Activated CD8-positive, alpha-beta memory T cell treated with anti-CD3 and anti-CD28 coated beads, Interleukin-2, amount 50 U/mL, for 4 hours (primary cell): ENCODE measurements at places on chromosomes 3 and 15.

- no peak for DNase-seq
These were observed 59.3 kb downstream of the RYR3 start for GRCh38 chr15:33369941-33370622.

- no peak for DNase-seq
These were observed 186.4 kb downstream of the FAM43A start for GRCh38 chr3:194871864-194872668.

- no peak for DNase-seq
These were observed 41.4 kb upstream of the USP3 start for GRCh38 chr15:63463036-63463435.

DNA sequence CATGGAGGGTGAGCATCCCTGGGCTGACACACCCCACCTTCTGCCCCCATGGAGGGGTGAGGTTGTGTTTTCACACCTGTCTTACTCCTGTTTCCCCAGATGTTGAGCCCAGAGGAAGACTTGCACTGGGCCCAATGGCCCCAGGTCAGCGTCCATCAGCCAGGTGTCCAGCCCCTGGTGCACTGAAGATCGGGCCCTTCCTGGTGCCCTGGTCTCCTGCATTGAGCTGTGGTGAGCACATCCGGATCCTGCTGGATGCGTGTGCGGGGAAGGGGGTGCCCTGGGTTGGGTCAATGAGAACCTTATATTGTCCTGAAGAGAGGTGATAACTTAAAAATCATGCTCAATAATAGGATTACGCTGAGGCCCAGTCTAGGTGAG, 227.3 kb downstream of the SNRPN start:
- peak; percentile 3 for DNase-seq

DNA sequence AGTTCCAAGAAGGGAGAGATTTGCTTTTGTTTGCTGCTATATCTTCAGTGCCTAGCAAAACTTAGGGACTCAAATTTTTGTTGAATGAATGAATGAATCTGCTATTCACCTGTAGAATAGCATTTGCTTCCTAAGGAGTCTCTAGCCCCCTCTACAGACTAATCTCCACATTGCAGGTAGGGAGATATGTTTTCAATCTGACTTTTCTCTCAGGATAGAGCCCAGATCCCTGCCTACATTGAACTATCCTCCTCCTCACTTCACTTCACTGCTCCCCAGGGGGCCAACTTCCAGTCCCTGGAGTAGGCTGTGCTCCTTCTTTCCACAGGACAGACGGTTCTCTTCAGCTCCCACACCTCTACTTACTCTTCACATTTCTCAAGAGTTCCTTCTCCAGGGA, 81.9 kb upstream of the PTX3 start:
- no peak for DNase-seq

- DNase-seq = no peak
These were observed 11.3 kb upstream of the TM4SF1 start for GRCh38 chr3:149388531-149389417.

GRCh38 chr3:16313886-16314645, 49.1 kb downstream of the OXNAD1 start:
- no peak for DNase-seq

- DNase-seq = no peak
These were observed 39.3 kb upstream of the UACA start for GRCh38 chr15:70802629-70803028.

- DNase-seq = no peak
These were observed 418.7 kb upstream of the SGO1 start for GRCh38 chr3:20604659-20605058.

DNA sequence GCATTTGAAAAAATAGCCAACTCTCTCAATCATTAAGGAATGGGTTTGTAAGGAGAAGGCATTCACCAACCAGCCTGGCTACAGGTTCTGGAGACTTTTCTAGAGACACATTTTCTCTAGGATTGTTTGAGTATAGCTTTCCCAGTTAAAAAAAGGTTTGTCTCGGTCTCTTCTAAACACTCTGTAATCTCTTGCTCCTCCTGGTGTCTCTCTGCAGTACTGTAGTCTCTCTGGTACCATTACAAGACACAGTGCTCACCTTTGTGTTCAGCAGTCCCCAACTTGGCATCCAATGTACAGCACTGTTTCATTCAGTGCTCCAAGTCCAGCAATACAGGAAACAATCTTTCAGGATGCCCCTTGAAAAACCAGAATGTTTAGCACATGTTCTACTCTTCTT, 534.4 kb downstream of the ZNF385D start:
- DNase-seq = no peak

- DNase-seq = no peak
These were observed 421.2 kb downstream of the TIGIT start for GRCh38 chr3:114714957-114715460.

- no peak for DNase-seq
These were observed 69.3 kb upstream of the BFSP2 start for GRCh38 chr3:133330522-133330921.

DNA sequence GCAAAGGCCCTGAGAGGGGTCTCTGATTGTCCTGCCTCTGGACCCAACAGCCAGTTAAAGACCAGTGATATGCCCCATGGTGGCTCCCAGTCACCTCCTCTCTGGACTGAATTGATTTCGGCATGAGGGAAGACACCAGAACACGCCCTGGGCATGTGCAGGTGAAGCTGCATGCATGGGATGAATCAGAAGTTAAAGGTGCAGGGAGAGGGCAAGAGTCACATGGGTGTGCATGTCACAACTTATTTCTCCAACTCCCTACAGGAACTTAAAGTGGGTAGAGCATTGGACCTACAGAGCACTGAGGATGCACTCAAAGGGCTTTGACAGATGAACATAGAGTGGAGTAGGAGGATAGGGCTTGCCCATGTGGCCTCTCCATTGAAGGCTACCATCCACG, 16.9 kb upstream of the RHCG start:
- no peak for DNase-seq

DNA sequence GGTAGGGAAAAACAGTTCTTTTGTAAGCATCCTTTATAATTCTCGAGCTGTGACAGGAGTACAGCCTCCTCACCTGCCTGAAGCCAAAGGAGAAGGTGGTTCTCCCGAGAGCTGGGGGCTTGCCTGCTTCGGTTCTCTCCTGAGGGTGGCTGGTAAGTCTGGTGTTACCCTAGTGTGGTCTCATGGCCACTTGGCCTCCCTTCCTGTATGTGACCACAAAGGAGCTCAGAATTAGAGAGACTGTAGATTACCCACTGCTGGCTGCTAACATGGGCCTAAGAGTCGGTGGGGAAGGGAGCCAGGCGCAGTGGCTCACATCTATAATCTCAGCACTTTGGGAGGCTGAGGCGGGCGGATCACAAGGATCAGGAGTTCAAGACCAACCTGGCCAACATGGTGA, 12.6 kb downstream of the PDHB start:
- no peak for DNase-seq

GRCh38 chr3:114856835-114857234, 290.3 kb downstream of the ZBTB20 start:
- DNase-seq = no peak

GRCh38 chr15:48040166-48040817, 80.5 kb upstream of the SLC24A5 start:
- no peak for DNase-seq

DNA sequence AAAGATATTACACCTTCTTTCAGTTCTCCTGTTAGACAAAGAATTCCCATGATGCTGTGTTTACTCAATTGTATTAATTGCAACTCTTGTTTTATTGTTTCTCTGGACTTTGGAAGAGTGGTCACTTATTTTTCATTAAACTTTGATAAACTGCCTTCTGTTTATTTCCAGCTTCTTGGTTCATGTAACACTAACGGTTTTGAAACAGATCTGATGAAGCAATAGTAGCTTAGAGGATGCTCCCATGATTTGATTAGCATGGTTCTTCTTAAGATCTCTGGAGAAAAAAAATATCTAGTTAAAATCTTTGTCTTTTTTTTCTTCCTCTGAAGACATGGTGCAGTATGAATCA, 90.1 kb downstream of the FNDC3B start:
- no peak for DNase-seq

GRCh38 chr15:69574506-69574905, 121.9 kb downstream of the RPLP1 start:
- no peak for DNase-seq

DNA sequence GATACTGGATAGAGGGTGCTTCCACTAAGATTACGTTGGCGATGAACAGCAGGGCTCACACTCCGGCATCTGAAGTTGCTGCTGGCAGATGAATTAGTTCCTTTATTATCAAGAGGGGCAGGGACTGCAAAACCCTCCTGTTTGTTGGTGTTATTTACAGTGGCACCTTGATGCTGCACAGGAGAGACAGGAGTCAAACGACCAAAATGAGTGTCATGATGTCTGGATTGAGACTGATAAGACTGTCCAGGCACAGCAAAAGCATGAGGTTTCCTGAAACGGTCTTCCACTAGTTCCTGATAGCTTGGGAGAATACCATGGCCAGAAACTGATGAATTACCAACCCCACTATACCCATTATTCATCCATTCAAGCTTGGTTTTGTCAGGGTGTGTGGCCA, 100.8 kb upstream of the NEDD4 start:
- no peak for DNase-seq

- no peak for DNase-seq
These were observed 42.9 kb downstream of the CFAP20DC start for GRCh38 chr3:59006634-59007517.

DNA sequence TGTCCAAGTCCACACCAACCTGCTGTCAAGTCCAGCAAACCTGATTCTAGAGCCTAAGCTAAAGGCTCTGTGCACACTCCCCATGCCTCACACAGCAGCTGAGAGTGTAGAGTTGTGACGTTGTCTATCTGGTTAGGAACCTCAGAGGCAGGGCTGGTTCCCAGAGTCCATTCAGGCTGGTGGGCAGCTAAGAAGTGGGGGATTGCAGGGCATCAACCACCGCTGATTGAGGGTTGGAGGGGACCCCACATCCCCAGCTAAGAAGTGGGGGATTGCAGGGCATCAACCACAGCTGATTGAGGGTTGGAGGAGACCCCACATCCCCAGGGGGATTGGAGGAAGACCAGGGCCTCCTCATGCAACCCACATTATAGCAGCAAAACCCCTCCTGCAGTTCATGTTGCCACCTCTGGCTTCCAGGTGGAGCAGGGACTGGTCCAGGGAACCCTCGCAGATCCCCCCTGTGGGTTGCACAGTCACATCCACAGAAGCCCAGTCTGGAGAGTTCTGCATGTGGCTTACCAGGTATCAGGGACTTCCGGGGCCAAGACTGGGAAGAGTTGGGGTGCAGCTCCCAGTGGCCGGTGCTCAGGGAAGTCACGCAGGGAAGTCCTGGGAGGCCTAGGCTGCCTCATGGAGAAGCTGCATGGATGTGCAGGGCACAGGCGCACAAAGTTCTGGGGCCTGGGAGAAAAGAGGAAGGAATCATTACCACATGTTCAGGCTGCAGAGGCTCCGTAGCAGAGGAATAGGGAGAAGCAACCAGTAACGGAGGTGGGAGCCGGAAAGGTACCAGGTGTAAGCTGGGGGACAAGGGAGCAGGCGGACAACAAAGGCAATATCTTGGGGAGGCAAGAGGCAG, 71.4 kb upstream of the PCSK6 start:
- DNase-seq = no peak

GRCh38 chr15:58297639-58298038, 134.2 kb upstream of the LIPC start:
- DNase-seq = no peak

DNA sequence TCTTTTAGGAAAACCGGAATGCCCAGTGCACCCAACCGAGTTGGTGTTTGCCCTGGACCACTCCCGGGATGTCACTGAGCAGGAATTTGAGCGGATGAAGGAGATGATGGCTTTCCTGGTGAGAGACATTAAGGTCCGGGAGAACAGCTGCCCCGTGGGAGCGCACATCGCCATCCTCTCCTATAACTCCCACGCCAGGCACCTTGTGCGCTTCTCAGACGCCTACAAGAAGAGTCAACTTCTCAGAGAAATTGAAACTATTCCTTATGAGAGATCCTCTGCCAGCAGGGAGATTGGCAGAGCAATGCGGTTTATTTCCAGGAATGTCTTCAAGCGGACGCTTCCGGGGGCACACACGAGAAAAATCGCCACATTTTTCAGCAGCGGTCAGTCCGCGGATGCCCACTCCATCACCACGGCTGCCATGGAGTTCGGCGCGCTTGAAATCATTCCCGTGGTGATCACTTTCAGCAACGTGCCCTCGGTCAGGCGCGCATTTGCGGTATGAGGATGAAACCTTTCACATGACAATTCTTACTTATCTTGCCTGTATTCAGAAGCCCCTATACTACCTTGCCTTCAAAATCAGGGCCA, 97.5 kb downstream of the PIK3R4 start:
- no peak for DNase-seq

- DNase-seq = no peak
These were observed 1.0 kb upstream of the THUMPD3 start for GRCh38 chr3:9361691-9362388.

GRCh38 chr3:46666453-46666845, 27.0 kb downstream of the ALS2CL start:
- DNase-seq = no peak

DNA sequence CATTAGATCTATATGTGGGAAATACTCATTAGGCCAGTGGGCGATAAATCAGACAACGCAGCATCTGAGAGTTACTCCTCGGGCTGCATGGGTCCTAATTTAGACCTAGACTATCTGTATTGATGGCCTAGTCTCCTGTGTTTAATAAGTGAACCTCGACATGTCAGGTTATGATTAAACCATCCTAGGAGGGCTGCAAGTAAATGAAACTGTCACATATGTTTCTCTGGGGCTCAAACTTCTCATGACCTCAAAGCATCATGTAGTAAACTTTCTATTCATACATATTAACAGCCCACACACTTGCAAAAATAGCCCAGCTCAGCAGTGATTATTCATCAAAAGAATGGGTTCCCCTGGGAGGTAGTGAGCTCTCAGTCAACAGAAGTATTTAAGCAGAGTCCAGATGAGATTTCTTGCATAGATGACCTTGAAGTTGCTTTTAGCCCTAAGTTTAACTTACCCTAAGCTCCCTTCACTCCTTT, 51.6 kb downstream of the RAB11A start:
- DNase-seq = no peak

DNA sequence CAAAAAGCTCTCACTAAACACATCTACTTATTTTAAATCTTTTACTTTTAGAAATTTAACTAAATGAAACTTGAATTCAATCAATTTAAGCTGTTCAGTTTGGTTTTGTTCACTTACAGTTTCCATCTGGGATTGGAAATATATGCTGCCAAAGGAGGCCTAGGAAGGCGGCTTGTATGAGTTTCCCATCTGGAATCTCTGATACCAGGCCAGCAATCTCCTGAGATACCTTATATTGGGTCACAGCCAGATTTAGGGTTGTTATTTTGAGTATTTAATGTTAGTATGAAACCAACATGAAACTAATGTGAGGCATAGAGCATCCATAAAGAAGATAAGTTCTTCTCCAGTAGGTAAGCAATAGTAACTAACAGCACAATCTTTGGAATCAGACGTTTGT, 94.6 kb downstream of the GMNC start:
- DNase-seq = no peak

- DNase-seq = no peak
These were observed 3.3 kb downstream of the LIPH start for GRCh38 chr3:185549122-185549521.
